ENCODE measurements at places on chromosomes 4 and X.

DNA sequence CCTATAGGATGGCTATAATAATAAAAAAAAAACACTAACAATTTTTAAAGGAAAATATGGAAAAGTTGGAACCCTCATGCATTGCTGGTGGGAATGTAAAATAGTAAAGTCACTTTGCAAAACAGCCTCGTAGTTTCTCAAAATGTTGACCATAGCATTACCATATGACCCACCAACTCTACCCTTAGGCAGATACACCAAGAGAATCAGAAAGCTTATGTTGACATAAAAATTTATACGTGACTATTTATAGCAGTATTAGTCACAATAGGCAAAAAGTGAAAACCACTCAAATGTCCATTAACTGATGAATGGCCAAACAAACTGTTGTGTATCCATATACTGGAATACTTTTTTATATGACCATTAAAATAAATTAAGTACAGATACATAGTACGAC is 19.8 kb upstream of the FAM241A start:
- no peak for DNase-seq

- DNase-seq: no peak
Measured at GRCh38 chr4:107862658-107863057, 37.9 kb downstream of the SGMS2 start.

- DNase-seq: no peak
Measured at GRCh38 chr4:142314686-142315085, 531.4 kb downstream of the INPP4B start.

DNA sequence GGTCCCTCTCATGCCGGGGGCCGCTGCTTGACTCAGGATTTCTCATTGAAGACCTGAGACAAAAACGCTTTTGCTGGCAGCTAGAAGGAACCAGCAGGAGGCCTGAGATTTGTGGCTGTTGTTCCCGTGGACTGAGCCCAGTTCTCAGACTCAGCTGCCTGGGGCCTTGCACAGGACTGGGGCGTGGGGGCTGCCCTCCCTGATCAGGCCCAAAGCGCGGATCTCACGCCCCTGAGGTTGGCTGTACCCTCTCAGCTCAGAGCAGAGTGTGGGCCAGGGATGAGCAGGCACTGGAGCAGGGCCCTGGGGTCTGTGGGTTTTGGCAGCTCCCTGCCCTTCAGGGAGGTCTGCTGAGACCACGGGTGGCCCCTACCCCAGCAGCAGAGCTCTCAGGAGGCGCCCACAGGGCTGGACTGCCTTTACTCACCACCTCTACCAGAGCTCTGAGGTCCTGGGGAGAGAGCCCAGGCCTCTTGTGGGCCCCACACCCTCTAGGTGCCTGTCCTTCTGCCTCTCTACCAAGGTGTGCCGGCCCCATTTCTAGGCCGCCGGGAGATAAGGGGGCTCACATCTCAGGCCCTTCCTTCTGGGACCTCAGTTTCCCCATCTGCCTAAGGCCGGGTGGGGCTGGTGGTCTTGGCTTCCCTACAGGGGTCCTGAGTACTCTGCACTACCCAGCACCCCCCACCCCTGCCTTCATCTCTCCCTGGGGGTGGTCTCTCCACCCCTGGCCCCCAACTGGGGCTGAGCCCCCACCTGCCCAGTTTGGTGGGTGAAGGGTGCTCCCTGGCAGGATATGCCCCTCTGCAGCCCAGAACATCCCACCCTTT is 5.6 kb downstream of the MSANTD1 start:
- no peak for DNase-seq

DNA sequence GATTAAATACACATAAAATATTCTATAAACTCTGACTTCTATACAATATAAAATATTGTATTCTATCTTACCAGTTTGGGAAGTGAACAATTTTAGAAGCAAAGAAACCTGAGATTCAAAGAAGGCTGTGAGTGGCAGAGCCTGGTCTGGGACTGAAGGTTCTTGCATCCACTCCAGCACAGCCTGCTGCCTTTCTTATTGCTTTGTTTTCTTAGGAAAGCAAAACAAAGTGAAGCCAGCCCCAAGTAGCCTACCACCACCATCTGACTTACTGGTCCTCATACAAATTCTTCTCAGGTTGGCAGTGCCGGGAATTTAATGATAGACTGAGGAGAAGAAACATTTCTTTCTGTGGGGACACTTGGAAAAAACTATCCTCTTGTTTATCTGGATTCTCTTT is 129.7 kb upstream of the SMAD1 start:
- no peak for DNase-seq

DNA sequence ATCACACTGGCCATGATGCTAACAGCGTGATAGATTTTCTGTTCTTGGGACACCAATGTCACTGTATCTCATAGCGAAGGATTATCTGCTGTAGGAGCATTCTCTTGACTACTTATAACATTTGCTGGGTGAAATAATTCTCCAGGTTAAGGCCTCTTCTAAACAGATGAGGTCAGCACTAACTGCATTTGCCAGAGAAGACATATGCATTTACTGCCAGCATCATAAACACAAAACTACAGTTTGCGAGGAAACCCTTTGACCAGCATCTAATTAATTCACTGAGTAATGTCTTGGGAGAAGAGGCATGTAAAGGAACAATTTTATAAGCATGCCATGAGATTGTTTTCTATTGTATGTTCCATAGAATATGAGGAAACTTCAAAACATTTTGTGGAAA is 13.9 kb downstream of the TBC1D1 start:
- no peak for DNase-seq

GRCh38 chr4:23323436-23323835 is 566.4 kb downstream of the PPARGC1A start:
- no peak for DNase-seq

- DNase-seq: no peak
Measured at GRCh38 chr4:54499308-54500074, 158.3 kb upstream of the KIT start.

DNA sequence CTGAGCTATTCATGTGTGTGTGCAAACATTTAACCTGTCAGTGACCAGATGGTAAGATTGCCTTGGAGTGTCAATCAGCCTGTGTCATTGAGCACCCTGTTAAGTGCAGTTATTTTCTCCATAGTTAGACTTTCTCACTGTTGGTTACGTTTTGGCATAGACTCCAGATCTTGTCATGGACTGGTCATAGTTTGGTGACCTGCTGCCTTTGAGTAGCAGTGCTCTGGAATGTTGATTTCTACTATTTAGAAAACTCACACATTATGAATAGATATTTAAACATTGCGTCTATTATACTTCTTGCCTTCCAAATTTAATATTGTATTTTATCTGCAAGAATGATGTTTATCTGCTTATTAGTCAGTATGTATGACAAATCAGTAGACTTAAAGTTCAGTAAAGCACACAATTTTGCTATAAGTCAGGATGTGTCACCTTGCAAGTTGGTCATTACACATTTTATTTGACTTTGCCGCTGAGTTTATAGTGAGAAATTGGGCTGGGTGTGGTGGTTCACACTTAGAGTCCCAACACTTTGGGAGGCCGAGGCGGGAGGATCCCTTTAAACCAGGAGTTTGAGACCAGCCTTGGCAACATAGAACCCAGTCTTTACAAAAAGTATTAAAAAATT is 42.4 kb downstream of the KIAA0232 start:
- no peak for DNase-seq

GRCh38 chr4:106494066-106494465 is 125.5 kb upstream of the GIMD1 start:
- no peak for DNase-seq

DNA sequence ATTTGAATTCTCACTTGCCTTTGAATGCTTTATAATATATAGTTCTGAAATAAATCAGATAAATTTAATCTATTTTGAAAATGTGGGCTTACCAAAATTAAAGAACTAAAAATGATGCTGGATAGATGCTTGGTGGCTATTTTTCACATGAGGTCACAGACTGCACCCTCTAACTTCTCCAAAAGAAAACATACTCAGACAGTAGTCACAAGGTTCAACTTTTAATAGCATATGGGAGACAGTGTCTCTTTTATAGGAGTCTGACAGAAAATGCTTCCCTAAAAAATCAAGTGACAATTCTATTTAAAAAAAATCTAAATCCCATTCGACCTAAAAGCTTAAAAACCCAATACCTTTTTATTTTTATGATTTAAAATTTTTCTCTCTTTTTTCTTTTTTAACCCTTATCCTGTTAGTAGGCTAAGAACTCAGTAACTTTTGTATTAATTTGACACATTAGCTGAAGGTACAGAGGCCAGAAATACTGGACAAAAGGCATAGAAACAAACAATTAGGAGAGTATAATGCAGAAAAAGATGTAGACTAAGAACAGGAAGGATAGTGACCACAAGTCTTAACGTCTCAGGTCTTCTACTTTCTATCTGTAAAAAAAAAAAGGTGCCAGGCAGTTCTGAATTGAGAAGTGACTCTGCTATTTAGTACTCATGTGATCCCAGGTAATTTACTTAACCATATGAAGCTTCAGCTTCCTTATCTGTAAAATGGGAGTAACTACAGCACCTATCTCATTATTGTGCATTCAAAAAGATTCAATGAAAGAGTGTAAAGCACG is 7.6 kb downstream of the TIGD4 start:
- DNase-seq: no peak

DNA sequence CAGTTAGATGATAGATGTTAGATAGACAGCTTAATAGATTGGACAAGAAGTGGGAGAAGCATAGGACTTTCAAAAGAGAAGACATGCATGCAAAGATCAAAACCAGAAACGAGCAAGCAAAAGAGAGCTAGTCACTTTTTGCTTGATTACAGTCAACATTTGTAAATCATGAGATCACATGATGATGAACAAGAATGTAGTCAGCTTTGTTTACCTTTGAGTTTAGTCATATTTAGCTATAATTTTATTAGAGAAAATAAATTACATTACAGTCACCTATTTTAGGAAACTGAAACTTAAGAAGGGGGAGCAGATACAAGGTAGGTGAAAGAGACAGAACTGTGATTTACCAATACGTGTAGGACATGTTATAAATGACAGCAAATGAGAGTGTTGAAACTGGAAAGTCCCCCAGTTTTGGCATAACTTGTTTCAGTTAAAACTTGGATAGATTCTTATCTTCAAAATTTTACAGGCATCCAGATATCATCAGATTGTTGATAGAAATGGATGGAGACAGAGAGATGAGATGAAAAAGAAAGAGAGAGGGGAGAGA is 1083.1 kb upstream of the PCDH10 start:
- DNase-seq: no peak

- no peak for DNase-seq
Measured at GRCh38 chrX:10467793-10468192, 152.6 kb downstream of the MID1 start.

DNA sequence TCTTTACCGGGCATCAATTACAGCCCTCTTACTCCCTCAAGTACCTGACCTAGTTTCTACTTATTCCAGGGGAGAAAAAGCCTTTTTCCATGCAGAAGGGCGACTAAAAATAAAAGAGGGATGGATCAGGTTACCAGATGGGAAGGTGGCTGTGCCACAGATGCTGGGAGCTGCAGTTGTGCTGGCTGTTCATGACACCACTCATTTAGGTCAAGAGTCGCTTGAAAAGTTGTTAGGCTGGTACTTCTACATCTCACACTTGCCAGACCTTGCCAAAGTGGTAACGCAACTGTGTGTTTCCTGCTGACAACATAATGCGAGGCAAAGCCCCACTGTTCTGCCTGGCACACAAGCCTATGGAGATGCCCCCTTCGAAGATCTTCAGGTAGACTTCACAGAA is 148.4 kb upstream of the FGF16 start:
- no peak for DNase-seq

DNA sequence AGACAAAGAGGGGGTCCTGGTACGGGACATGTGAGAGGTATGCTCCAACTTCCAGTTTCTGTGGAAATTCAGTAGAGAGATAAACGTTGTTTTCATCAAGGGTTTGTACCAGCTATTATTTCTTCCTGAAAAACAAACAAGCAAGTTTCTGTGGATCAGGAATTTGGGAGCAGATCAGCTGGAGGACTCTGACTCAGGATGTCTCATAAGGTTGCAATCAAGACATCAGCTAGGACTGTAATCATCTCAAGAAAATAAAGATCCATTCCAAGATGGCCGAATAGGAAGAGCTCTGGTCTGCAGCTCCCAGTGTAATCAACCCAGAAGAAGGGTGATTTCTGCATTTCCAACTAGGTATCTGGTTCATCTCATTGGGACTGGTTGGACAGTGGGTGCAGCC is 23.5 kb upstream of the NFKB1 start:
- no peak for DNase-seq

GRCh38 chr4:13212936-13213335 is 271.2 kb downstream of the RAB28 start:
- no peak for DNase-seq

- DNase-seq: no peak
Measured at GRCh38 chrX:45847961-45848360, 647.3 kb upstream of the DIPK2B start.

DNA sequence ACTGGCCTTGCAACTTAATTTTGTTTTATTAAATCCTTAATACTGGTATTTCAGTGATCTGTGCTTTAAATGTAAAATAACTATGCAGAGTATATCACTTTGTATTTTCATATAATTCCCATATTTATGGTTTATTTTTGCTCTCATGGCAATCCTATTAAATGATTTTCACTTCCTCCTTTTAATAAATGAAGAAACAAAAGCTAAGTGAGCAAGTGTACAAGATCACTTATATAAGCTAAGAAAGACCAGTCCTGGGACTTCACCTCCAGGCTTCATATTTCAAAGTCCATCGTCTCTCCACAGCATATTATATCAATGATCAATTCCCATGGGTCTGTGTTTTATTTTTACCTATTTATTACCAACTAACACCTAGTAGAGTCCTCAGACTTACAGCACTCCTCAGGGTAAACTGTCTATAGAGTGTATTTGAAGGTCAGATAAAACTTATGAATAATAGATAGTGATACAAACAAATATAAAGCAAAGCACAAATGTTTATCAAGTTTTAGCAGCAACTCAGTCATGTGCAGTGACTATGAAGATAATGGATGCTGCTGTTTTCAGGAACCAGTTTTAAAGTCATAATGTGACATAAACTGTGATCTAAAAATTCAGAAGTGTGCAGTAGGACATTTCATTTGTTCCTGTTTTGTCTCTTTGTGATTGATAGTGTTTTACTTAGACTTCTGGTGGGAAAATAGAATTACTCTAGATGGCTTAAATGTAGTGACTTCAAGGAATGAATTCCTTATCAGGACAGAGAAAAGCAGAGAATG is 56.8 kb downstream of the ARHGAP24 start:
- no peak for DNase-seq

GRCh38 chr4:18529482-18529881 is 507.9 kb upstream of the LCORL start:
- DNase-seq: no peak

DNA sequence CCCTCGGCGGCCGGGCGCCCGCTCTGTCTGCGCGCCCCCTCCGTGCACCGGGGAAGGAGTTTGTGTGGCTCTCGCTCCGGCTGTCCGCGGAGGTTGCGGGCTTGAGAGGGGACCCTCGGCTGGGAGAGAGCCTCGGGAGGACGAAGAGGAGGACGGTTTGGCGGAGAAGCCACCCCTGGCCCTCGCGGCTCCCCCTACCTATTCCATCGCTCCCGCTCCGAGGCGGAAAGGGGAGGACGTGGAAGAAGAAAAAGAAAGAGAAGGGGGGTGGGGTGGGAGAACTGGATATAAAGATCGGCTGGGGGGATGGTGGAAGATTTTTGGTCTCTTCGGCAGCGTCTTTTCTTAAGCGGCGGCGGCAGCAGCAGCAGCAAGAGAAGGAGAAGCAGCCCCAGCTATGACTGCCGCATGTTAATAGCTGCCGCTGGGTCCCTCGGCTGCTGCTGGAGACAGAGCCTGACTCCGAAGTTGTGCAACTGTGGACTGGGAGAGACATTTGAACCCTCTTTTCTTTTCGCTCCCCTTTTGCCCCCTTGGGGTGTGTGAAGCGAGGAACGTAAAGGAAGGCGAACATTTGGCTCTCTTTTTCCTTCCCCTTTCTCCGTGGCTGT is 895 bp downstream of the ADGRL3 start:
- DNase-seq: no peak

Measured in brain pericyte (primary cell).